Nucleus accumbens (tissue), 56 donors: ENCODE measurements at places on chromosomes 1 and 21.
A peak's percentile ranks its signal among the peaks of the same experiment; 100 is the strongest.

- no peak for DNase-seq
These were observed 4.7 kb upstream of the PFKL start for GRCh38 chr21:44295163-44295573.

DNA sequence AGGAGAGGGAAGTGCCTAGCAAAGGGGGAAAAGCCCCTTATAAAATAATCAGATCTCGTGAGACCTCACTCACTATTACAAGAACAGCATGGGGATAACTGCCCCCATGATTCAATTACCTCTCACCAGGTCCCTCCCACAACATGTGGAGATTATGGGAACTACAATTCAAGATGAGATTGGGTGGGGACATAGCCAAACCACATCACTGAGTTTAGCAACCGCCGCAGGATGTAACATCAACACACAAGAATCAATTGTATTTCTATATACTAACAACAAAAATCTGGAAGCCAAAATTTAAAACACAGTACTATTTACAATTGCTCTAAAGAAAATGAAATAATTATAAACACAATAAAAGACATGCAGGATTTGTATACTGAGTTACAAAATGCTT, 21.9 kb downstream of the DIRAS3 start:
- no peak for DNase-seq

- DNase-seq, result peak; percentile 48
These were observed 31.6 kb downstream of the AGT start for GRCh38 chr1:230682274-230682673.

GRCh38 chr1:109391157-109391556, 6.6 kb downstream of the SORT1 start:
- DNase-seq, result no peak

GRCh38 chr1:103372866-103373265, 152.6 kb upstream of the RNPC3 start:
- no peak for DNase-seq

- no peak for DNase-seq
These were observed 324.8 kb downstream of the COL11A1 start for GRCh38 chr1:102783487-102783886.

GRCh38 chr1:17168091-17168876, 36.6 kb upstream of the PADI1 start:
- DNase-seq, result no peak

GRCh38 chr21:45365608-45366241, 39.2 kb upstream of the COL18A1 start:
- DNase-seq, result no peak

DNA sequence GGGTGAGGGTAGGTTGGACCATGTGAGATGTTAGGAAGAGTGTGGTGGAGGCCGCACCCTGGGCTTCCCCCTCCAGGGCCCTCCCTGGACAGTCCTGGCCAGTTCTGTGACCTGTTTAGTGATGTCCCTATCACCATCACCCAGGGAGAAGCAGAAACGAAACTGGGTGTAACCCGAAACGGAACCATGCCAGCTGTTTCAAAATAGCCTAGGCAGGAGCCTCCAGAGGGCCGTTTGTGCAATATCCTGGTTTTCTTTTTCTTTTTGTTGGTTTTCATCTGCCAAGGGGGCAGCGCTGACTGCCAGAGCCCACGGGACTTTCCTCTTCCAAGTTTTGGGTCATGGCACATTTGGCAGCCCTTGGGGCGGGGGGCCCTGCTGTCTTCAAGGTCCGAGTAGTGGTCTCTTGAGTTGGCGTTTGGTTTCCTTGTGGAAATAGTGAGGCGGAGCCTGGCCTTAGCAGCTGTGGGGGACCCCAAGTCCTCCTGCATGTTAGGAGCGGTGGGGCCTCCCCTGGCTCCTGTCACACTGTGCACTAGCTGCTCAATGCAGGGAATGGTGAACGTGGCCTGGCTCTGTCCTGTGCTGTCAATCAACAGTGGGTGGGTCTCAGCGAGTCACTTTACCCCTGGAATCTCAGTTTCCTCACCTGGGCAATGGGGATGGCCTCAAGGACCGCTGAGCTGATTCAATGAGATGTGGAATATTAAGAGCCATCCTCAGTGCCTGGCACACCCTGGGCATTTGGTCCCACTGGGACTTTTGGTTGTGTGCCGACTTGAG, 90.7 kb downstream of the ARHGEF10L start:
- no peak for DNase-seq

GRCh38 chr1:232422098-232422497, 207.8 kb downstream of the SIPA1L2 start:
- no peak for DNase-seq

- DNase-seq, result no peak
These were observed 630.0 kb downstream of the LMO4 start for GRCh38 chr1:87958716-87959115.

- peak; percentile 56 for DNase-seq
These were observed 3.2 kb upstream of the KLHDC8A start for GRCh38 chr1:205359771-205360565.

GRCh38 chr1:246954126-246954525, 22.4 kb upstream of the AHCTF1 start:
- DNase-seq, result no peak

DNA sequence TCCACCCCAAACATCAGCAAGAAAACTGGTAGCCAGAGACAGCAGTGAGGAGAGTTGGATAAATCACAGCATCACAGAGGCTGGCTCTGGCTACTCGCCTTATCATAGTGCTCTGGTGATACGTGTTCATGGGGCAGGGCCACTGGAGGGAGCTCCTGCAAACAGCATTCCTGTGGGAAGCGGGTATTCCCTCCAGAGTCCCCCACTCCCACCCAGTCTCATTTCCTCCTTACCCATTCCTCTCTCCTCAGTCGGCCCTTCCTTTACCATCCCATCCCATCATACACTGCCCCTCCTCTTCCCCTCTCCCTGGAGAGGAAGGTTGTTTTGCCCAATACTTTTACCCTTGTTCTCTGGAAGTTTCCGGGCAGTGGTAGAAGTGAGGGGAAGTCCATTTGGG, 7.1 kb downstream of the NHLH2 start:
- DNase-seq, result no peak

DNA sequence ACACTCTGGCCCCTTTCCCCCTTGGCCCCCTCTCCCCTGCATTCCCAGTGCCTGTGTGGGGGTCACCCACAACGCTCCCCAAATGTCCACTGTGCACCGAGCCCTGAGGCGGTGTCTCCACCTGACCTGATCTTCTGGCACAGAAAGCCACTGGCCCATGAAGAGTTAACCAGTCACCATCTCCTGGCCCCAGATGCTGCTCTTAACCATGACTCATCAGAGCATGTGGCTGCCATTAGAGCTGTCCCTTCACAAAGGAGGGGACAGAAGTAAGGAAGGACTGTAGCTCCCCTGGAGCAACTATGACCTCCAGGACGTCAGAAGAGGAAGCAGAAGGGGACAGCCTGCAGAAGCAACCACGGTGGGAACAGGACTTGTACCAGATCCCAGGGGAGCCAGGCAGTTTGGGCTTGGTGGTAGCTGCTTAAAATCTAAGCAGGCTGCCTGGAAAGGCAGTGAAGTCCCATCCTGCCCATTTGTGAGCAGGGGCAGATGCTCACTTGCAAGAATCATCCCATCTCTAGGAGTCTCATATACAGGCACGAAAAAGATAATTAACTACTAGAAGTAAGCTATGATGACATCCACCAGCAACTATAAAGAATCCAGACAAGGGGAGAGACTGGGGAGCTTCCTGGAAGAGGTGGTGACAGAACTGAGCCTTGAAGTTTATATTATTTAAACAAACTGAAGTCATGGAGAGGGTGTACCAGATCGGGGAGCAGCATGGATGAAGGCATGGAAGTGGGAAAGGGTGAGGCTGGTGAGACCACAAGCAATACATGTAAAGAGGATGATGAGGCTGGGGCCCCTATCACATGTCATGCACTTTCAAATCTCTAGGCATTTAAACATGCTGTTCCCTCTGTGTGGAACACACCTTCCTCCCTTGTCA, 1.1 kb upstream of the TTC39A start:
- no peak for DNase-seq

DNA sequence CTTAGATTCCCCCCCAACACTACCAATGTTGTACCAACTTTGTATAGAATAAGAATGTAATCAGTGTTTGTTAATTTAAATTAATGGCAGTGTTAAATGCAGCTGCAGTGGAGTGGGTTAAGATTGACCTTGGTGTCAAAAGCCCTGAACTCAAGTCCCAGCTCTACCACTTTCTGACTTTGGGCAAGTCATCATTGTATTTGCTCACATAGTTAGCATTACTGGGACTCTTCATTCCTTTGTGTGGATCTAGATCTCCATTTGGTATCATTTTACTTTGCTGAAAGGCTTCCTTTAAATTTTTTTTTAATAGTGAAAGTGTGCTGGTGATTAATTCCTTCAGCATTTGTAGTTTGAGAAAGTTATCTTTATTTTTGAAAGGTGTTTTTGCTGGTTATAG, 22.2 kb upstream of the PHGDH start:
- no peak for DNase-seq
